ENCODE measurements at places on chromosomes 13 and 19. TPM values are rescaled to one million over a fixed set of nuclear protein-coding genes. Genes with fewer than 3 reads are reported as not detected.

DNA sequence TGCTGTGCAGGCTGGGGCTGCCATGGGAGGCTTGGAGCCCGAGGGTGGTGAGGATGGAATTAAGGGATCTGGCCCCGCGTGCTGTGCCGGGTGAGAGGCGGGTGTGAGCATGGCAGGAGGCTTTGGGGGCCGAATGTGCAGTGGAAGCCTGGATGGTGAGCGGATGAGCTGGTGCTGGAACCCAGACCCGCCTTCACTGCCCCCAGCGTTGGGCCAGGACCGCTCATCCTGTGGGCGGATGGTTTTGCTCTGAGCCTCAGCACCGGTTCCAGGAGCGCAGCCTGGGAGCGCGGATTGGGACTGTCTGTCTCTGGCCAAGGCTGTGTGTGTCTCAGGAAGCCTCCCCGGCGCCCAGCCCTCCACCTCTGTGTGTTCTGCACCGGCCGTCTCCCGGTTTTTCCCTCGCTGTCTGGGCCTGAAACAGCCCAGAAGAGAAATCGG lies 16.7 kb downstream of the KDM4B start:
- H3K27me3 ChIP-seq = no peaks in the 10 kb centered on the region
- no peak for DNase-seq
- H3K4me3 ChIP-seq = no peak overlapping the region
- H3K4me1 ChIP-seq = peaks cover 11% of the 10 kb centered on the region
- no peak overlapping the region for H3K27ac ChIP-seq
- H3K36me3 ChIP-seq = peaks cover 3% of the 10 kb centered on the region

DNA sequence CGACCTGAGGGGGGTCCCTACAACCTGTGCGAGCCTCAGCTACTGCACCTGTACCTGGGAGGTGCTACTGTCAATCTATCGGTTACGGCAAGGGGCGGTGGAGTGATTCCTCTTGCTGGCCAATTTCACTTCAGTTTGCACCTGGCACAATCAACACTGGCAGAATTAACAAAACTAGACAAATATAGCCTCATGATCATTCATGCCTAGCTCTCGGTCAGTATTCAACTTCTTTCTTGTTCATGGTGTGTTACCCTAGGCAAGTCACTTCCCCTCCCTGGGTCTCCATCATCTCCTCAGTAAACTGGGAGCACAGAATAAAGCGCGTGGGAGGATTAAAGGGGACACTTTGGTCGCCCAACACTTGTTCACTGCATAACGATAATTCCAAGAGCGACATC lies 618 bp downstream of the HAUS8 start:
- peaks cover 45% of the 10 kb centered on the region for H3K4me1 ChIP-seq
- peak overlapping the region; percentile 99 for H3K4me3 ChIP-seq
- H3K27me3 ChIP-seq = no peaks in the 10 kb centered on the region

DNA sequence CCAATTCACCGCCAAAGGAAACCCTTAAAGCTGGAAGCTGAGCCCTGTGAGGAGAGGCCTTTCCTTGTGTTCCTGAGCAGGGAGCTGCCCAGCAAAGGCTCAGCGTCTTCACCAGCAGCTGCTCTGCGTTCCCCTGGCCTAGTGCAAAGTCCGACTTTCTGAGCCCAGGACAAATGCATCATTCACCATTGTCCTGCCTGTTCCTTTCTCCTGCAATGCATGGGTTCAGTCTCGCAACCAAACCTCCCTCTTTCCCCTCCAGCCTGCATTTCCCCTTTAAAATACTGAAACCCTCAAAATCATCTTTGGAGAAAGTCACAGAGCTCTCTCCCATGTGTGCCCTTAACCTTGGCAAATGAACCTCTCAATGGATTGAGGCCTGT lies 12.9 kb upstream of the TMEM255B start:
- no peak for DNase-seq
- H3K27ac ChIP-seq = no peak overlapping the region
- H3K36me3 ChIP-seq = no peaks in the 10 kb centered on the region
- H3K4me3 ChIP-seq = no peak overlapping the region
- peaks cover 12% of the 10 kb centered on the region for H3K27me3 ChIP-seq

DNA sequence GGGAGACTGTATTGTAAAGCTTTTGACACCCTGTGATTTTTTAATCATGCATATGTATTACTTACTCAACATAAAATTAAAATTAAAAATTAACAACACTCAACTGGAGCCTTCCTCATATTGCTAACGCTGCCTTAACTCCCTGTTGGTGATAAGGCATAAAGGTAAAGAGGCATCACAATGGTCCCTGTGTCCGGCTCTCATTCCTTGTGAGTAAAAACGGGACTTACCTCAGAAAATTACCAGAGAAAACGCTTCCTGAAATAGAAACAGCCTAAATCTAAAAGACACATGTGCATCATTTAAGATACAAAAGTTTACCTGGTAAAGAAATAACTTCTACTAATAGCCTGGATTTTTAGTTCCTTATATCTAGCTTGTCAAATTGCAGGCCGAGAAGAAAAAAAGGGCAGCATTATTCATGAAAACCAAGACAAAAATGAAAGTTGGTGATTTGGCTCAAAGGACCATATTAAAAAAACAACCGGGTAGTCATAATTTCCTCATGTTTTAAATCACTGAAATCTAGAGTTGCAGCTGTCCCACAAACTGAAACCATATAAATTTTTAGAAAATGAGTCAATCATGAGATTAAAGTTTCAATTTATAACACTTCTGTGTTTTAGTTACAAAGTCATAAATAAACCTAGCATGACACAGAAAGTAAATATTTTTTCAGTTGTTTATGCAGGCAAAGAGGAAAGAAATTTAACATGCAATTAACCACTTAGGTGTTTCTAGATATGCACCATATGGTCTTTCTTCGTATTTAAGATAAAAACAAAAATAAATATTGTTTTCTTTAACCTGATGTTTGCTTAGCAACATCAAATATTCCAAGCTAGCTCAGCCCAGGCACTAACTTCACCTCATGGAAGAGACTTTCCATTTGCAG lies 94.7 kb downstream of the MIPEP start:
- H3K27me3 ChIP-seq = no peaks in the 10 kb centered on the region
- H3K4me1 ChIP-seq = peaks cover 4% of the 10 kb centered on the region
- no peak for DNase-seq
- peaks cover 15% of the 10 kb centered on the region for H3K36me3 ChIP-seq

DNA sequence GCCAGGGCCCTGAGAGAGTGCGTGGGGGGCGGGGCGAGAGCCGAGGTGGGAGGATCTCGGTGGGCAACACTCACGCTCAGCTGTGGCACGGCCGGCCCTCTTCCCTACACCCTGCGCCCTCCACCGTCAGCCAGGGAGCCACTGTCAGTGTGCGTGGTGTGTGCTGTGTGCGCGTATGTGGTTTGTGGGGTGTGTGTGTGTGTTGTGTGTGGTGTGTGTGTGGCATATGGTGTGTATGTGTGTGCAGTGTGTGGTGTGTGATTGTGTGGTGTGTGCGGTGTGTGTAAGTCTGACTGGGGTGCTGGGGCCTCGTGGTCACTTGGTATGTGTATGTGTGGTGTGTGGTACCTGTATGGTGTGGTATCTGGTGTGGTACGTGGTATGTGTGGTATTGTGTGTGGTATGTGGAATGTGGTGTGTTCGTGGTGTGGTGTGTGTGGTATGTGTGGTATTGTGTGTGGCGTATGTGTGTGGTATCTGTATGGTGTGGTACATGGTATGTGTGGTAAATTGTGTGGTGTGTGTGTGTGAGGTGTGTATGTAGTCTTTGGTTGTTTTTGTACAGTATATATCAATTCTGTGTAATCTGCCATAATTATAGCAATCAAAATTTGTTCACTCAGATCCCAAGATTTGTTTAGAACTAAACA lies 5.1 kb downstream of the GRK1 start:
- peaks cover 3% of the 10 kb centered on the region for H3K36me3 ChIP-seq
- peaks cover 4% of the 10 kb centered on the region for H3K4me1 ChIP-seq
- DNase-seq = peak; percentile 30

DNA sequence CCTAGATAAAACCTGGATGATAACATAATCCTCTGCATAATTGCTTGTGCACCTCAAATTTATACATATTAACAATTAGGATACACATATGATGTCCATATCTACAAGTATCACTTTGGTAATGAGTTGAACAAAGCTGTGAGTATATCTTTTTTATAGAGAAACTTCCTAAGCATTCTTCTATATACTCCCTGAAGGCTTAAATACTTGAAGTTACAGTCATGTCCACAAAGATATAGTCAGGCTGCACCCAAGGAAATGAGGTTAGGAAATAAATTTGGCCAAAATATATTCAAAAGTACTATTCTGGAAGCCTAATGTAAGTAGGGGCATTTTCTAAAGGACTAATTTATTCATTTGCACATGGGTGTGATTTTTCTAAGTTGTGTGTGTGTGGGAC lies 761.5 kb downstream of the PCDH9 start:
- H3K4me3 ChIP-seq = no peak overlapping the region
- no peak for DNase-seq
- H3K4me1 ChIP-seq = no peaks in the 10 kb centered on the region
- H3K27me3 ChIP-seq = no peaks in the 10 kb centered on the region
- no peaks in the 10 kb centered on the region for H3K36me3 ChIP-seq

GRCh38 chr13:36769545-36769944 lies 49.5 kb upstream of the RFXAP start:
- peaks cover 14% of the 10 kb centered on the region for H3K27me3 ChIP-seq
- no peak overlapping the region for H3K27ac ChIP-seq
- DNase-seq = no peak
- H3K4me1 ChIP-seq = no peaks in the 10 kb centered on the region

DNA sequence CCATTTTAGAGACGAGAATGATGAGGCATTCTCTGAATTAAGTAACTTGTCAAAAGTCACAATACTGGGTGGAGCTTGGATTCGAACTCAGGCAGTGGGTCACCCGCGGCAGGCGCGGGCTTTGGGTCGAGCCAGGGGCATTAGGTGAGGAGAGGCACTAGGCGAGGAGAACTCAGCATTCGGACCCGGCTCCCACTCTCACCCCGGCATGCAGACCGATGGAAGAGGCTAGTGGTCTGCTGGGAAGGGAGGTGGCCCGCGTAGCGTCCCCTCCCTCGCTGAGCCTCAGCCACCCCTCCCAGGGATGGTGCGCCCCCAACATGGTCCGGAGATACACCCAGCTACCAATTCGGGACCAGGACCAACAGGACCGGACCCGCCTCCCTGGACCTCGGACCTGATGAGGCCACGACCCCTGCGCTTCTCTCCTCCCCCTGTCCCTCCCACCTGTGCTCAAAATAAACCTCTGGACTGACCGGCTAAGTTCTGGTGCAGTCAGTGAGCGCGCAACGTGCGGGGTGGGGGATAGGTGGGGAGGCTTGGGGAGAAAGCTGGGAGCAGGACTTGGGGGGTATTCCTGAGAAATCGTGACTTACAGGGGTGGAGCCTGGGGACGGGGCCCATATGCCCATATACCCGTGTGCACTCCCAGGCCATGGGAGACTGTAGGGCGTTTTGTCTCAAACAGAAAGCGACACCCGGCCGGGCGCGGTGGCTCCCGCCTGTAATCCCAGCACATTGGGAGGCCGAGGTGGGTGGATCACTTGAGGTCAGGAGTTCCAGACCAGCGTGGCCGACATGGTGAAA lies 1.3 kb upstream of the SNAPC2 start:
- peaks cover 2% of the 10 kb centered on the region for H3K36me3 ChIP-seq
- H3K27ac ChIP-seq = peak overlapping the region; percentile 81
- peak overlapping the region; percentile 82 for H3K4me3 ChIP-seq

- no peaks in the 10 kb centered on the region for H3K36me3 ChIP-seq
- H3K4me3 ChIP-seq = no peak within 1 kb of the TSS
- peaks cover 25% of the 10 kb centered on the region for H3K27me3 ChIP-seq
These were observed at the start of gene FREM2 for GRCh38 chr13:38686577-38687245. Gene FREM2 (plus strand): TSS chr13:38687077. CDS start chr13:38687345, 268 bp downstream.

DNA sequence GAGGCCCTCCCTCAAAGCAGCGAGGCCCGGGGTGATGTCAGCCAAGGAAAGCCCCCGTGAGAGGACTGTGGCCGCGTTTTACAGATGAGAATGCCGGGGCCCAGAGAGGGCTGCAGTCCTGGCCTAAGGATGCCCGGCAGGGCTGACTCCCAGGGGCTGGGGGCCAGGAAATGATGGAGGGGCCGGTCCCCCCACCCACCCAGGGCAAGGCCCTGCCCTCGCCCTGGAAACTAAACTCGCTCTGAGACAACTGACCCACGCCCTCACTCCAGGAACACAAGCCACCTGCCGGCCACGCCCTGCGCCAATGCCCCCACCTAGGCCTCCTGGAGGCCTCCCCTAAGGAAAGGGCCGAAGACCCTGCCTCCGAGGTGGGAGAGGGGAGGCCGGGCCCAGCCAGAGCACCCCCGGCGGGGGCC lies 7.2 kb downstream of the ZBTB7A start:
- DNase-seq = no peak
- H3K27ac ChIP-seq = no peak overlapping the region
- H3K27me3 ChIP-seq = no peaks in the 10 kb centered on the region
- peaks cover 10% of the 10 kb centered on the region for H3K4me1 ChIP-seq

GRCh38 chr19:56120371-56121179 lies 520 bp downstream of the ZNF787 start:
- H3K4me1 ChIP-seq = peaks cover 27% of the 10 kb centered on the region

- no peak overlapping the region for H3K4me3 ChIP-seq
- H3K27me3 ChIP-seq = no peaks in the 10 kb centered on the region
- DNase-seq = no peak
- H3K27ac ChIP-seq = no peak overlapping the region
These were observed 3.8 kb upstream of the KCNRG start for GRCh38 chr13:50011461-50011860.

GRCh38 chr13:52033039-52033438 lies 8.5 kb downstream of the UTP14C start:
- no peaks in the 10 kb centered on the region for H3K27me3 ChIP-seq
- no peak for DNase-seq
- peaks cover 3% of the 10 kb centered on the region for H3K4me1 ChIP-seq
- peaks cover 21% of the 10 kb centered on the region for H3K36me3 ChIP-seq
- H3K27ac ChIP-seq = no peak overlapping the region

GRCh38 chr19:31054430-31054829 lies 294.8 kb downstream of the TSHZ3 start:
- H3K27me3 ChIP-seq = no peaks in the 10 kb centered on the region
- H3K36me3 ChIP-seq = no peaks in the 10 kb centered on the region
- H3K4me1 ChIP-seq = no peaks in the 10 kb centered on the region

GRCh38 chr13:34751044-34751443 lies 191.0 kb upstream of the NBEA start:
- peaks cover 2% of the 10 kb centered on the region for H3K4me1 ChIP-seq
- DNase-seq = no peak
- H3K27me3 ChIP-seq = peaks cover 10% of the 10 kb centered on the region
- H3K27ac ChIP-seq = no peak overlapping the region

The IFNL1 gene
- not detected for total RNA-seq

The PIP5K1C gene
- total RNA-seq = 18.9 TPM

The PODNL1 gene
- total RNA-seq = 1.4 TPM

The KASH5 gene
- total RNA-seq = not detected

The LRRC63 gene
- 1.6 TPM for total RNA-seq

The ZNF709 gene
- total RNA-seq = 5.0 TPM

The AZU1 gene
- total RNA-seq = not detected

The CFAP97D2 gene
- total RNA-seq = 0.22 TPM

The YJEFN3 gene
- total RNA-seq = 11.9 TPM

The COMP gene
- total RNA-seq = not detected

The TBXA2R gene
- total RNA-seq = 1.7 TPM

The LIM2 gene
- total RNA-seq = not detected

The PCDH8 gene
- total RNA-seq = not detected

Data from activated naive CD8-positive, alpha-beta T cell treated with anti-CD3 and anti-CD28 coated beads, Interleukin-2, amount 10 ng/mL, durations not matched to agents 7 days and 5 days (primary cell).